Central memory CD4-positive, alpha-beta T cell (primary cell): ENCODE measurements at places on chromosomes 5 and 9.

DNA sequence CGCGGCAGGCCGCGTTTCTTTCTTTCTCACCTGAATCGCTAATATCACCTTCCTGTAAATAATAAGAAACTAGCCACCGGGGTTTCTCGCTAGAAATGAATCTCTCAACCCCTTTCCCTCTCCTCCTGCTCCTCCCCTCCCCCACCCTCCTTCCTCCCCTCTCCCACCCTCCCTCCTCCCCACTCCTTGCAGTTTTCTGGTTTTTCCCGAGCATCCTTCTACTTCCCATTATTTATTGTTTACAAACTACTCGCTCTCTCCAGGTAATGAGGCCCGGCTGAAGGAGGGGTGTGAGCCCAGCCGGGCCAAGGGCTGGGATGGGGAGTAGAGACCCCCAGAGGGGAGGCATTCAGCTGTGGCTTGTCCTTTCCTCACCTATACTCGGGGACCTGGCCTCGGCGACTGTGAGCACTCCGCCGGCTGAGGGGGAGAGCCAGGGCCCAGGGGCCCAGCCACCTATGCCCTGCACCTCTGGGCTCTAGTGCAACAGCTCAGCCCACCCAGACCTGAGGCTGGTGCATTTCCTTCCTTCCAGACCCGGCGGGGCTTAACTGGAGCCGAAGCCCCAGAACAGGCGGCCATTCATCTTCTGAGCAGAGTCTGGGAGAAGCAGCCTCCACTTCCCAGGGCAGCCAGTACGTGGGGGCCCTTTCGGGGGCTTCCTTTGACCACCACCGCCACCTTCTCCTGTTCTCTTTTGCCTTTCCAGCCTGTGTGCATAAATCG is 2.1 kb upstream of the IRX4 start:
- DNase-seq, result no peak

DNA sequence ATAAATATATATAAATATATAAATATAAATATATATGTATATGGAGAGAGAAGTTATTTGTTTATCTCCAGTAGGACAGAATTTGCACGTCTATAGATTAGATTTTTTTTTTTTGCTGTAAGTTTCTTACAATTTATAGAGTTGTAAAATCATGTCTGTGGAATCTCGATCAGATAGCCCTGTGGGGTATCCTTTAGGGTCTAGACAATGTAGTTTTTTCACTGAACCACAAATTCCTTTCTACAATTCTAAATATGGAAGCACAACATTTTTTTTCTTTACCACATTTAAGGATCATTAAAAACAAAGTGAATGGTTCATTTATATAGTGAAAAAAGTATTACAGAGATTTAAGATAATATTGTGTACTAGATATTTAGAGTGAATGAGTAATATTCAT is 384.2 kb upstream of the ZNF608 start:
- no peak for DNase-seq

- no peak for DNase-seq
These were observed 210.1 kb downstream of the EPB41L4A start for GRCh38 chr5:112208699-112209615.

GRCh38 chr5:169139480-169140050 is 161.4 kb downstream of the SLIT3 start:
- no peak for DNase-seq

GRCh38 chr5:34686762-34687268 is 30.7 kb downstream of the RAI14 start:
- no peak for DNase-seq

- DNase-seq, result no peak
These were observed 17.0 kb downstream of the FOCAD start for GRCh38 chr9:20701060-20701459.

DNA sequence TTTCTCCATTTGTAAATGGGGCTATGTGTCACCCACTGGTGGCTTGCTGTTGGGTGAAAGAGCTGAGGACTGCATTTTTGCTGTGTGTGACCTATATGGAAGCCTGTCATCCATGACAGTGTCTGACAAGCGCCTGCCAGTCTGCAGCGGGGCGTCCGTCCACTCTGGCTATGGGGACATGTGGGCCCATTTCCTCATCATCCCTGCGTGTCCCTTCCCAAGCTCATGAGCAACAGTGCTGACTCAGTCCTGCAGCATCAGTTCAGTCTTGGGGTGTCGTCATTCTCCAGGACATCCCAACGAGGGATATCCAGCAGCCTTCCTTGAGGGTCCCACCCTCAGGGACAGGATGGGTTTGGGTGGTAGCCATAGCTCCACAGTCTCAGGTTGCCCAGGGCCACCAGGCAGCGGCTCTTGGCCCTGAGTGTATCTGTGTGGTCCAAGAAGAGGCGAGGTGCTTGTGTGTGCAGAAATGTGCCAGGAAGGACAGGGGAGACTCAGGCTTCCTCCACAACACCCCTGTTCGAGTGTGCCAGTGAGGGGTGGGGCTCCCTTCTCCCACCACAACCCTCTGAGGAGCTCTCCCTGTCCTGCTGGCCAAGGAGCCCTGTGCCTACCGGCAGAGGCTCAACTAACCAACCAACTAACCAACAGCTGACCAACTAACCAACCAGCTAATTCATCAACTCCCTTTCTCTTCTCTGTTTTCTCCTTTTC is 2.1 kb downstream of the FGD3 start:
- no peak for DNase-seq

- no peak for DNase-seq
These were observed 201 bp downstream of the DOLK start for GRCh38 chr9:128947277-128947526.

DNA sequence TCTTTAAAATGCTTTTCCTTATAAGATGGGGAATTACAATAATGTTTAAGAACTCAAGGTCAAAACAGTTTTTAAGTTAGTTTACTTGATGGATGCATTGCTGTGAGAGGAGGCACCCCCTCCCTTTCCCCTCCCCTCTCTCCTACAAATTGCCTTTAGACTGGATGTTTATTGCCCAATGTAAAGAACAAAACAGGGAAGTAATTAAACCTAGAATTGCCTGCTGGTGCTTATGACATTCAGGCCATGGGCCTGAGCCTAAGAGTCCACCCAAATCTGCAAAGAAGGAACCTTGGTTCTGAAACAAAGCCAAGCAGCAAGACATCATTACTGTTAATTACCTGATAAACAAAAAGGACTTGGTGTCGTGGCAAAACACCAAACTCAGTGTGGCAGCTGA is 630.3 kb downstream of the ISL1 start:
- no peak for DNase-seq

- DNase-seq, result peak; percentile 76
These were observed 2.4 kb upstream of the TRIM7 start for GRCh38 chr5:181207214-181207959.

DNA sequence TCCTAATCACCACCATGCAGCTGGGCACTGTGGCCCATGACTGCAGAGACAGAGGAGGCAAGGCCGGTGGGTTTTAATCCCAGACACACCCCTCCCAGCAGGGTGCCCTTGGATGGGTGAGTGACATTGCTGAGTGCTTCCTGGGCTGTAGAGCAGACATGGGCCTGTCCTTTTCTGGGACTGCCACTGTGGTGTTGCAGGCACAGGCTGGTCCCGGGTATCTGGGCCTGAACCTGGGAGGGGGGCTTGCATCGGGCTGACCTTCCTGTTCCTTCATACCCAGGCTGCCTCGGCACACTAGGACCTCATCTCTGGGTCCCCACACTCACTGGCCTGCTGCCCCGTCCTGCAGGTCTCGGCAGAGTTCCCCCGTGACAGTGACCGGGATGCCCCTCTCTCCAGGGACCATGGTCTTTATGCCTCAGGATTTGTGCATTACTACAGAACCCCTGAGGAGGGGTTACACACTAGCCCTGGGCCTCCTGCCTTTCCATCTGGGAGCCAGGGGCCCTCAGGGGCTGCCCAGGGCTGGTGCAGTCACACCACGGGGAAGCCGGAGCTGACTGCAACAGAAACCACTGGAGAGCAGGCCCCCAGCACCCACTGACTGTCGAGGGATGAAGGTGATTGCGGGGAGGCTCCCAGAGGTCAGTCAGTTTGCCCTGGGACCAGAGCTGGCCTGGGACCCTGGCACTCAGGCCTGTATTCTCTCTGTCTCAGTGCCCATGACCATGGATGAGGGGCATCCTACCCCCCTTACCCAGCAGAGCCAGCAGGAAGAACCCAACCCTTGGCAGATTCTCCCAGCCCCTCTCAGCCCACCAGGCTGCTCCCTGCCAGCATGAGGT is 8.9 kb upstream of the SLC25A48 start:
- DNase-seq, result no peak

DNA sequence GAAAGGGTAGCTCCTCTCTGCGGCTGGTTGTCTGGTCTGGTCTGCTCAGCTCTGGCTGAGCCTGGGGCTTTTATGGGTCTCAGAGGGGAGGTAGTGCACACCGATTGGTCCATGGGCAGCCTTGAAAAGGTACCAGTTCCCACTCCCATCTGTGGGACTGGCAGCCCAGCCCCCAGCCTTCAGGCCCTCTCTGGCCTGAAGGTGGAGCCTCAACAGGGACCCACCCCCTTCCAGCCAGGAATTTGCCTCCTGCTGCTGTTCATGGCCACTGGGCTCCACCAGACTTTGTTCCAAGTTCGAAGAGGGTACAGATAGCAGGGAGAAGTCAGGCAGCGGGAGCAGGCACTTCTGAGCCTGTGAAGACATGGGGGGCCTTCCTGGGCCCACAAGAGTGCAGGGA is 165.3 kb upstream of the SLC27A6 start:
- DNase-seq, result no peak

- DNase-seq, result peak; percentile 46
These were observed 41.0 kb downstream of the CYFIP2 start for GRCh38 chr5:157306692-157307471.

DNA sequence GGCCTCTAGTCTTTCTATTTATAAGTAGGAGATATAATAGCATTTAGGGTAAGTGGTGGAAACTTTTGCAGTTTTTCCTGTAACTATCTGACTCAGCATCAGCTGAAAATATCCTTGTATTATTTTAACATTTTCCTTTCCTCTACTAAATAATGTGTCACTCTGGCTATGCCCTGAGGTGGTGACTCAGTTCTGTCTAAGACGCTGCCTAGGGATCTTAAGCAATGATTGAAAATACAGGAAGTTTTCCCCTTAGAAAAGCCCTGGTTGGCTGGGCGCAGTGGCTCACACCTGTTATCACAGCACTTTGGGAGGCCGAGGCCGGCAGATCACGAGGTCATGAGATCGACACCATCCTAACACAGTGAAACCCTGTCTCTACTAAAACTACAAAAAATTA is 9.3 kb upstream of the EDIL3 start:
- no peak for DNase-seq

GRCh38 chr5:119878712-119879111 is 249.4 kb downstream of the FAM170A start:
- DNase-seq, result no peak

DNA sequence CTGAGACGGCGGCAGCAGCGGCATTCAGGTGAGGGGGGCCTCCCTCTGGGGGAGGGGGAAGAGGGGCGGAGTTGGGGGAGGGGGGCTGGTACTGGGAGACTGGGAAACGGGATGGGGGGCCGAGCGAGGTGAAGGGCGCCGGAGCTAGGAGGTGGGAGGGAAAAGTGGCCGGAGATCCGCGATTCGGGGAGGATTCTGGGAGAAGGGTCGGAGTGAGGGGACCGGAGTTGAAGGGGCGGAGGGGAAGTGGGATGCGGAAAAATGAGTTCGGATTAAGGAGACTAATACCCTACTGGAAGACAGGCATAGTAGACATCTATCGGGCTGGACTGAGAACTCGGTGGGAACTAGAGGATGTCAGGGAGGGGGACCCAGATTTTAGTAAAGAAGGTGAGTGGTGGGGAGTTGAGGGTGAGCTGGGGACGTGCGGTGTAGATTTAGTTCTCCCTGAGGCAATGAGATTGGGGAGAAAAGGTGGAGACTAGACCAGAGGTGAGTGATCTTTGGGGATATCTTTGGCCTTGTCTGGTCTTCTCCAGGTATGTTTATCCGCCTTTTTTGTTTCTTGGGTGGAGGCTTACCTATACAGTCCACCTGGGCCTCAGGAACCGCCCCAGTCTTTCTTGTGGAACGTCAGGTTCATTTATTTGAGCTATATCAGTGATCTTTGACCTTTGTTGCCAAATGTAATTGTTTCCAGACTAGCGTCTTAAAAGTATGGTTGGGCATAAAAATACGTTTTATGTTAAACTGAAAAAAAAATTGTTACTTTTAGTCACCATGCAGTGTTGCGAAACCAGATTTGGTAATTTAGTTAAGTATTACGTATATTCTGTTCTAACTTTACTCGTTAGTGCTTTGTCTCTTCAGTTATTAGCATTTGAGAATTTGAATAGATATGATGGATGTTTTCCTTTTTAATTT is 632 bp downstream of the UBAP1 start:
- no peak for DNase-seq

GRCh38 chr5:77637998-77638762 is at the start of gene OTP:
Gene OTP (minus strand): TSS chr5:77638713. CDS start chr5:77638549, 164 bp downstream.
- no peak for DNase-seq

- no peak for DNase-seq
These were observed 49.3 kb downstream of the DUSP1 start for GRCh38 chr5:172721455-172722326.

DNA sequence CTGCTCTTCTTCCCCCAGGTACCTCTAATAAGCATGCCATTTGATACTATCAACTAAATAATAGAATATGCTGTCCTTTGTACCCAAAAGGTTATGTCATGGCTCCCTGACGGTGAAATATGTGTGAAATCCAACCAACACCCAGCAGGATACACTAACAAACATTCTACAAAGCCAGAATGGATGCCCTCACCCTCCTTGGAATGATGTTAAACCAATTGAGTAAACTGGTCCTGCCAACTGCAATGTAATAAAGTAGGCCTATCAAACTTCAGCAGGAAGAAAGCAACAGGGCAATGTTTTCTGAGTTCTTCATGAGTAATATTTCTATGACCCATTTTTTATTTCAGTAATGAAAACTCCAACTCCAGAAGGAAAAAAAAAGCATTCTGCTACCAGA is 24.9 kb downstream of the RGMB start:
- DNase-seq, result no peak
